ENCODE measurements at places on chromosomes 1 and 21.
A peak's percentile ranks its signal among the peaks of the same experiment; 100 is the strongest.

DNA sequence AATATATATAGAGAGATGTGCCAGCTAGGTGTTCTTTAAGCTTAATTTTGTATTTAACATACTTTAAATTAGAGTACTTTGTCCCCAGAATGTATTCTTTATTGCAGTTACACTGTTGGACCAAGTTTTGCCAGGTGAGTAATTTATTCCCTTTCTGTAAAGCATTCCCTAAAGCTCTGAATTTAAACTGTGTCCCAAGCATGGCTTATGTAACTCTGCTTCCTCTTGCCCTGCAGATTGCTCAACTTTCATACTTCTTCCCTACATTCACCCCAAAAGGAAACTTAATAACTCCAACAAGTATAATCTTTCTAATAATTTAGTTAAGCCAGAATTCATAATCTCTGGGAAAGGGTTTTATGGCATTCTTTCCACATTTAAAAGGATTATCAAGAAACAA lies 5.6 kb downstream of the LYPLAL1 start:
- no peak for DNase-seq

- DNase-seq: no peak
Observed at GRCh38 chr1:181028615-181029014, 5.2 kb upstream of the MR1 start.

GRCh38 chr1:97258597-97258996 lies 537.0 kb downstream of the PTBP2 start:
- DNase-seq: no peak

DNA sequence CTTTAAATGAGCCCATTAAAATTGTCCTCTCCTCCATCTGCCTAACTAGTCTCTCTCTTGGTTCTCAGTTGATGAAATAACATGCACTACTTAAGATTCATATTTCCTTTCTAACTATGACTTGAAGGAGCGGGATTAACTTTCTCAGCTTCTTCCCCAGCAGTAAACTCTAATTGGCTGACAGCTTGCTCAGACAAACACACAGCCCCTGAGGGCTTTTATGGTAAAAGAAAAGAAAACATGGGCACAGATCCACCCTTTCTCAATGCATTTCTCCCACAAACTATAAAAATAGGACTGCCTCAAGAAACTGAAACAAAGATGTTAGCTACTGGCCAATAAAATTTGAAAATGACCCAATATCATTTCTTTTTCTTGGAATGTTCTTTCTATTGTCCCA lies 703.1 kb downstream of the ADGRL2 start:
- DNase-seq: no peak

- no peak for DNase-seq
Observed at GRCh38 chr1:112285316-112285715, 110.7 kb upstream of the CTTNBP2NL start.

DNA sequence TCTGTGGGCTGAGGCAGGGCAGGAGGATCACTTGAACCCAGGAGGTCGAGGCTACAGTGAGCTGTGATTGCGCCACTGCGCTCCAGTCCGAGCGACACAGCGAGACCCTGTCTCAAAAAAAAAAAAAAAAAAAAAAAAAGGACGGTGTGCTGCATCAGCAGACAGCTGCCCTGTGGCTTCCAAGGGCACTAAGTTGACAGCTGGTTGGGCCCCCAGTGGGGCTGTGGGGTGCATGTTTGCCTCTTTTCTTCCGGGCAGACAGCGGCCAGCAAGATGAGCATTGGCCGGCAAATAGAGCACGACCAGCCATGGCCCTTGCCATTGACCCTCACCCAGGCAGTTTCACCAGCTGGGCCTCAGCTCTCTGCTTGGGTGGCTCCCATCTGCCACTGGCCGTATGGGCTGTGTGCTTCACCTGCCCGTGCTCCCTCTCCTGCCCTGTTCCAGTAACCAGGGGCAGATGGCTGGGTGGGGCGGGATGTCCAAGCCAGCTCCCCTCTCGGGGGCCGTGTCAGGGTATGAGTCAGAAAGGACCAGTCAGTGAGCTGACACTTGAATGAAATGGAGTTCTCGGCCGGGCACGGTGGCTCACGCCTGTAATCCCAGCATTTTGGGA lies 12.3 kb upstream of the SLC25A34 start:
- no peak for DNase-seq

GRCh38 chr1:206698011-206698410 lies 13.3 kb downstream of the MAPKAPK2 start:
- no peak for DNase-seq

DNA sequence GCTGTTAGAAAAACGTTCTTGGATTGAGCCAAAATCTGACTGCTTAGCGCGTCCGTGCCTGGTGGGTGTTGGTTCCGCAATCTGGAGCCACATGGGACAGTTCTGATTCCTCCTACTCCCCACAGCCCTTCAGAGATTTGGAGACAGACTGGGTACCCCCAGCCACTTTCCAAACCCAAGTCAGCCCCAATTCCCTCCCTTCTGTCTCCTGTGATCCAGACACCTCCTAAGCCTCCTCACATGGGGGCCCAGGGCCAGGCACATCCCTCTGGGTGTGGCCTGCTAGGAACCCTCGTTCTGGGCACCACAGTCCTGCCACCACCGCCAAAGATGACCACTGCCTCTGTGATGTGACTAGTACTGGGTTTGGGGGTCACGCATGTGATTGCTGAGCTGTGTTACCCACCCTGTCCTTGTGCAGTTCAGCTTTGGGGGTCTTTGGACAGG lies 4.8 kb downstream of the PLA2G5 start:
- no peak for DNase-seq

DNA sequence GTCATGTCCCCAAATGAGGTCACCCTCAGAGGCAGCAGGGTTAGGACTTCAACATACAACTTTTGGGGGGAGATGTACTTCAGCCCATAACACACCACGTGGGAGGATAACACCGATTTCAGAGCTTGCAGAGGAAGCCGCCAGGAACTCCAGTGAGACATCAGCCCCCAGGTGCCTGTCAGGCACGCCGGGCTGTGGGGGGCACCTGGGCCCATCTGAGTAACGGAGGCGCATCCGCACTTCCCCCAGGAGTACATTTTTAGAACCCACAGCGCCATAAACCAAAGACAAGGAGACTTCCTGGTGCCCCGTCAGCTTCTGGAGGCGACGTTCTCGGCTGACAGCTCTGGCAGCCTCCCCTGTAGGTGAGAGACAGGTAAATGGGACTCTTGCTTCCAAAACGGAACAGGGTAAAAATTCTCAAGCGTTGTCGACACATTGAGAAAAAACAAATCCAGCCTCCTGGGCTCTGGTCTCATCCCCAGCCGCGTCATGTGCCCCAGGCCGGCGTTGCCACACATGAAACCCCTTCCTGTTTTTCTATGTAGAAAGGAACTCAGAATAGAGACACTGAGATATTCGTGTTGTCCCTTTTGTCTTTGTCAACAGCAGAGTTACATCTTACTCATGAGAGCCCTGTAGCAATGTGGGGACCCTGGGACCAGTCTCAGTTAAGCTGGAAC lies 93.3 kb downstream of the PDE9A start:
- DNase-seq: peak; percentile 62

DNA sequence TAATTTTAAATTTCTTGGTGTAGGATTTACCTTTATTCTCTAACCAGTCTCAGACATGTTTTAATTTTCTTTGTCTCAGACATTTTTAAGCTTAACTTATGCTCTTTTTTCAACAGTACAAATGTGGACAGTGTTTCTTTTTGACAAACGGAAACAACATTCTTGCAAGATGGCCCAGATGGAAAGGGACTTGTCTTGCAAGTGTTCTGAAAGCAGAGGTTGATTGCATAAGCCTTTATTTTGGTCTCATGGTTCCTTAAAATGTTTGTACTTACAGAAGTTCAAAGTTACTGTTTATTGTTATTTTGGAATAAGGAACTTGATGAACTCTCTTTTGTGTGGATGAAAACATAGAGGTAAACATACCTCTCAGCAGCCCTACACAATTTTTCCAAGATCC lies 22.9 kb downstream of the SMAP2 start:
- DNase-seq: no peak

- no peak for DNase-seq
Observed at GRCh38 chr1:55197099-55197498, 18.1 kb downstream of the USP24 start.

DNA sequence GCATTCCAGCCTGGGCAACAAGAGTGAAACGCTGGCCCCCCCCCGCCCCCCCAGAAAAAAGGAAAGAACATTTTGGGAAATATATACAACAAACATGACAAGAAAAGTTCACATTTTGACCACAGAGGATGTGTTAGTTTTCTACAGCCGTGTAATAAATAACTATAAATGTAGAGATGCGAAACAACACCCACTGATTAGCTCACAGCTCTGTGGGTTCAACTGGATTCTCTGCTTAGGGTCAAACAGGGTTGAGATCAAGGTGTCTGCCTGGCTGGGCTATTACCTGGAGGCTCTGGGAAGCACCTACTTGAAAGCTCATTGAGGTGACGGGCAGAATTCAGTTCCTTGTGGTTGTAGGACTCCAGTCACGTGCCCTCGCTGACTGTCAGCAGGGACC lies 11.1 kb upstream of the VPS26C start:
- DNase-seq: no peak

- no peak for DNase-seq
Observed at GRCh38 chr1:213987422-213987926, 299 bp upstream of the PROX1 start.

- DNase-seq: no peak
Observed at GRCh38 chr1:173775578-173776226, 48.8 kb upstream of the DARS2 start.

GRCh38 chr21:45826676-45827301 lies 154.8 kb upstream of the COL6A1 start:
- DNase-seq: no peak

- no peak for DNase-seq
Observed at GRCh38 chr1:84436876-84437655, 38.8 kb downstream of the DNASE2B start.

DNA sequence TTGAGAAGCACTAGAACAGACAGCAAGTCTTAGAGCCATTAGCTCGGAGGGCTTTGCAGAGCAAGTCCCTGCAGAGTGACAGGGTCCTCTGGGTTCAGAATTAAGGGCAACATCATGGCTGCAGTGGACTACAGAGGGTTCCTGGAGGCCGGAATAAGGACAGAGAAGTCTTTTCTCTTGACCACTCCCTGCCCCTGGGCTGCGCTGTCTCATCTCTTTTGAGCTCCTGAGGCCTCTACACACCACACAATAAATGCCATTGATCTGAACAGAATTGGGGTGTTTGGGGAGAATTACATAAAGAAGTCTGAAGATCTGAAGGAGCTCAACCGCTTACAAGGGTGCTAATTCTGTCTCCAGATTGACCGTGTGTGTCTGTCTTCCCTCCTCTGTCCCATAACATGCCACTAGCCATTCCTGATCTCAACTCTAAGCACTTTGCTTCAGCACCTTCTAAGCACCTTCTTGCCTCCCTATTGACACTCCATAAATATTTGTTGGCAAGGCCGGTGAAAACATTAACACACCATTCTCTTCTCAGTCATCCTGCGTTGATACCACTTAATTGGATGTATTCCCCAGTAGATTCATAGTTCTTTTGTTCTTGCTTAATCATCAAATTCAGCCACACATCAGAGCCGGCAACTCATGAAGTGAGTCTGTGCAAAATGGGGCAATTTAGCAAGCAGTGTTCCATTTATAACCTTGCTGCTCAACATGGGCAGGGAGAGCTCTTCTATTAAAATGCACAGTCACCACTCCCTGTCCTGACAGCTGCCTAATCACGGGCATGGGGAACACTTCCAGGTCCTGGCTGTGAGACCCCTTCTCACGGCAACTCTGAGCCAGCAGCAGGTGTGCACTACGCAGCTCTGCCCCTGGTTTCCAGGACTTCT lies 49.7 kb downstream of the NMNAT2 start:
- DNase-seq: no peak

GRCh38 chr21:37659874-37660273 lies 256.4 kb downstream of the KCNJ6 start:
- no peak for DNase-seq

GRCh38 chr1:30462166-30462565 lies 261.2 kb downstream of the MATN1 start:
- DNase-seq: no peak

GRCh38 chr1:46438346-46438745 lies 44.2 kb downstream of the FAAH start:
- DNase-seq: no peak

GRCh38 chr1:171833091-171833825 lies 8.0 kb upstream of the DNM3 start:
- DNase-seq: no peak

- DNase-seq: no peak
Observed at GRCh38 chr1:24235921-24236788, 49.1 kb upstream of the IFNLR1 start.

- no peak for DNase-seq
Observed at GRCh38 chr1:119372503-119373086, 4.0 kb downstream of the HAO2 start.

GRCh38 chr1:33379631-33380354 lies 51.1 kb downstream of the PHC2 start:
- DNase-seq: no peak

DNA sequence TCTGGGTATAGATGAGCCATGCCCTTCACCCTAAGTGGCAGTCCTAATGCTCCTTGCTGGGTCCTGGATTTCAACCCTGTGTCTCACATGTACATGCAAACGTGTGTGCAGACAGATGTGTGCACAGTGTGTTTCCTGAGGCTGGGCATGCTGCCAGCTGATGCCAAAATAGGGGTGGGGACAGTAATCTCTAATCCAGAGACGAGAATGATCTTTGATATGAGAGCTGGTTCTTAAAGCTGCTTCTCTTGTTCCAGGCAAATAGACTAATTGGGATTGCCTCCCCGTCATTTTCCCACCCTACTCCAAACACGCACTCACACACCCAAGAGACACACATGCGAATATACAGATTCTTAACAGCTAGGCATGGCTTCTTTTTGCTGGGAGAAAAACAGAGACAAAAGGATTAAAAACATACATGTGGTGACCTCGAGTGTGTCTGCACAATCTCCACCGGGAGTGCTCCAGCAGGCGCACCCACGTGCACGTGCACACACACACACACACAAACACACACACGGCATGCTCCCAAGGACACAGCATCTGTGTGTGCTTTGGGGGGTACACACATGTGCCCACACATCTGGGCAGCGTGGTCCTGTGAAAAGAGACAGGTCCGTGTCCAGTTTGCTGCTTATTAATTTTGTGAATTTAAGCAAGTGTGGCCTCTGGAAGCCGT lies 102.1 kb upstream of the ZBTB40 start:
- DNase-seq: no peak

DNA sequence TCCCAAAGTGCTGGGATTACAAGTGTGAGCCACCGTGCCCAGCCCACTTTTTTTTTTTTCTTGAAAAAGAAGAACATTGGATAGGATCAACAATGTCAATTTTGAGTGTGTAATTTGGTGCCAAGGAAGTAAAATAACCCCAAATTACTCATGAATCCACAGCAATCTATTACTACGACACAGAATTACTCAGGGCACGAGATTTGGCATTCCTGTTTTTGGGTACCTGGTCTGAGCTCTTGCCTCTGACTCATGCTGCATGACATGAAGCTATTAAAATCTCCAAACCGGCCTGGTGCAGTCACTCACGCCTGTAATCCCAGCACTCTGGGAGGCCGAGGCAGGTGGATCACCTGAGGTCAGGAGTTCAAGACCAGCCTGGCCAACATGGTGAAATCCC lies 10.4 kb downstream of the RNF19B start:
- no peak for DNase-seq

DNA sequence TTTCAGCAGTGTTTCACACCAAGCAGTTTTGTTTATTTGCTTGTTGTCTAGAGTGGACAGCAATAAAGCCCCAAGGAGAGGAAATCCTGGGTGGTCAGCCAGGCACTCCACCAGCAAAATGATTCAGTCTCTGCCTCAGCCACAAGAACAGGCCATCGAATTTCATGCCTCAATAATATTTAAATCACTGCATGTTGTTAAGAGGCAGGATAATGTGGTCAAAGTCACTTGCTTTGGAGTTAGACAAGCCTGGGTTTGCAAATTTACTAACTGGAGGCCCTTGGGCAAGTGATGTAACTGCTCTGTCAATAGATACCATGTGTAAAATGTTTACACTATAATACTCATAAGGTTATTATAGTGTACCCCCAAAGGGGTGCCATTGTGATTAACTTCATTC lies 349.6 kb downstream of the LMO4 start:
- no peak for DNase-seq

Data from CD4-positive, alpha-beta memory T cell (primary cell).